ENCODE measurements at places on chromosomes 12 and 14.

DNA sequence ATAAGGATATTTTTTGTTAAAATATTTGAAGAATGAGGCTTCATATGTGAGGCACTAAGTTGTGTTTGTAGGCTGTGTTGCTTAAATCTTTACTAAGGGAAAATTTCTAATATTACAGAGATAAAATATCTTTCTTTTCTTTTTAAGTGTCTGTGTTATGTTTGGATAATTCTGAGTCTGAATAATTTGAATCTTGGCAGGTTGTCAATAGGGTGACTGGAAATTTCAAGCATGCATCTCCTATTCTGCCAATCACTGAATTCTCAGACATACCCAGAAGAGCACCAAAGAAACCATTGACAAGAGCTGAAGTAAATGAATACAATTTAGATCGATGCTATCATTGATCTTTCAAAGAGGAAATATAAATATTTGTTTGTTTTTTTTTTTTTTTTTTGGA is 29.4 kb downstream of the TMPO start:
- DNase-seq = no peak

GRCh38 chr14:21768116-21768874 is 94.7 kb upstream of the OR4E1 start:
- peak; percentile 45 for DNase-seq

DNA sequence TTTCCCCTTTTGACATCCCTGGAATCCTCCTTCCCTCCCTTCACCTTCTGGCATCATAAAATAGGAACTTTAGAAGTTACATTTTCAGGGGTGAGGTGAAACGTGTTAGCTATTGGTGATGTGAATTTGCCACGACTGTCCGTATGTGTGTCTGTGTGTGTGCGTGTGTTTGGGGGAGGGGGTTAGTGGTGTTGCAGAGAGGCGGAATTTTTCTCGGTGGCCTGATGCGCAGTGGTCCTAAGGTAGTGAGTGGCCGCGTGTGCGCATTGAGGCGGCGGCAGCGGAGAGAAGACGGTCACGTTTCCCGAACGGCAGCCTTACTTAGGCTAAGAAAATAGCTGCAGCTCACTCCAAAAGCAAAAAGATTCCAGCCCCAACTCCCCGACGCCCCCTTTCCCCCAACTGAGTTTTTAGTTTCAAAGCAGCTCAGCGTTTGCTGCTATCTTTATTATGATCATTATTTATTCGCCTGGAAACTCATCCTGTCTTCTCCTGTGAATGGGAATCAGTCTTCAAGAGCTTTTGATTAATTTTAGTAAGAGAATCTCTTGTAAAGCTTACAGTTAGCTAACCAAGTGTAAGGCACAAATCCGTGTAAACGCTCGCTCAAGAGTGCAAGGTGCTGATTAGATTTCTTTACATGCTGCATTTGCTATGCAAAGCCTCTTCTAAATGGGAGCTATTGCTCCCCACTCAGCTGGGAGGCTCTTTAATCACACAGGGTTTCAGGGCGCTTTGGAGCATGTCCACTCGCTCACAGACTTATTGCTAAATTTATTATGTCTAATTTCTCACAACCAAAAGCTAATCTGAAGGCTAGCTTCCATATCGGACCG is 4.7 kb downstream of the FLRT2 start:
- DNase-seq = no peak

DNA sequence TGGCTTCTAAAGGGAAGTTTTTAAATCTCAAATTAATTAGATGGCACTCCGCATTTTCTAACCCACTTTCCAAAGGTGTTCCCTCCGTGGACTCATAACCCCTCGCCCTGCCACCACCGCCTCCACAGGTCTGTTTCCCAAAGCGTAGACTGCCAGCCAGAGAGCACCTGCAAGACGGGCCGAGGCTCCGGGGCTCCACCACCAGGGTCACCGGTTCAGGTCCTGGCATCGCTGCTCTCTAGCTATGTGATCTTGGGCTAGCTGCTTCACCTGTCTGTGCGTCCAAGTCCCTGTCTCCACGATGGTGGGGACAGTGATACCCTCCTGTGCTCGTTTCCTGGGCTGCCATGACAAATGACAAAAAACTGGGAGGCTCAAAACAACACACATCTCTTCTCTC is 11.5 kb downstream of the RIMBP2 start:
- no peak for DNase-seq

DNA sequence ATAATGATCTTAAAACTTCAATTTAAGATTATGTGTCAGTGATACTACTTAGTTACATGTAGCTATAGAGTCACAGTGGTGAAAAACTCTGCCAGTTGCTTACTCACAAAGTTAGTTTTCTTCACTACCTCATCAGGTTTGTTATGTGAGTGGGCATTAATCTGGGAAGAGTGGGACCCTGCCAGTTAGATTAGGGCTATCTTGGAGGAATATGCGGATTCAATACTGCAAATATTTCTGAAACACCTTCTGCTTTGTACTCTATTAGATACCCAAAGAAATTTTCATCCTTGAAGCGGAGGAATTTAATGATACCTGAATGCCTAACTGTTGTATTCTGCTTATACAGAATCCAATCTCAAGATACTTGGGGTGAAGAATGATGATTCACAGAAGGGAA is 25.1 kb downstream of the ZNF268 start:
- no peak for DNase-seq

DNA sequence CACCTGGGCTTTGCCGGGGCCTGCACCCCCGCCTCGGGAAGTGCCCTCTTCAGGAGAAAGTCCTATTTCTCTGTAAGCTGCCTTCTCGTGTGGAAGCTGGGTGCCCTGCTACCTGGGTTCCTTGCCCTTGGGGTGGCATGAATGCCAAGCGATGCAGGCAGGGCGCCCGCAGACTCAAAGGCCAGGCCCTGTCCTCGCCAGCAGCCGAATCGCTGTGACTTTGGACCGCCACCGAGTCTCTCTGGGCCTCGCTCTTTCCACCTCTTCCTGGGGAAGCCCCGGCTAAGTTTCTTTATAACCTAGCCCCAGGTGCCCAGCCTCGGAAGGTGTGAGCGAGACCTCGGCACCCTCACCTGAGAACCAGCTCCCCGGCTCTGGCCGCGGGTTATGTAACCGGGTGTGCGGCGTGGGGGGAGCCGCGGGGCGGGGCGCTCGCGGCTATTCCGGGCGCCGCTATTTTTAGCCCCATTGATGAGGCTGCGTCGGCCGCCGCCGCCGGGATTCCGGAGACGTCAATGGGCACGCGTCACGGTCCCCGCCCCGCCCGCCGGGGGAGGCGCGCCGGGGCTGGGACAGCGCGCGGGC is 14.6 kb upstream of the NR4A1 start:
- peak; percentile 80 for DNase-seq

DNA sequence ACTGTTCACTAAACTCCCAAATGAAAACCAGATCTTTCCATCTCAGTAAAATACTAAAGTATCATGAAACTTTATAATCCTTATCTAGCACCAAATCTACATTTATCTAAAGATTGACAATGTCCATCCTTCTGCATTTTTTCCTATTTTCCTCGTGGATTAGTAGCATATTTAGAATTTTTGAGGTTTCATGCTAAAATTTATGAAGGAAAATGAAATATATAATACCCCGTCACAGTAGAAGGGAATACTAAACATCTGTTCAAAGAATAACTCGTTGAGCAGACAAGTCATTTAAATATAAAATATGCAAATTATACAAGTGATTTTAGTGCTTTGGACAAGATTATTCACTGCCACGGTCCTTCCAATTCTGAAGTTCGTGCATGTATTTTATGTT is 122.7 kb upstream of the SLCO1C1 start:
- DNase-seq = no peak

Data from activated CD4-positive, alpha-beta T cell treated with anti-CD3 and anti-CD28 coated beads, Interleukin-2, amount 10 ng/mL, durations not matched to agents 7 days and 5 days (primary cell).